PC-3 (cell line): ENCODE measurements at places on chromosomes 7 and 10.

DNA sequence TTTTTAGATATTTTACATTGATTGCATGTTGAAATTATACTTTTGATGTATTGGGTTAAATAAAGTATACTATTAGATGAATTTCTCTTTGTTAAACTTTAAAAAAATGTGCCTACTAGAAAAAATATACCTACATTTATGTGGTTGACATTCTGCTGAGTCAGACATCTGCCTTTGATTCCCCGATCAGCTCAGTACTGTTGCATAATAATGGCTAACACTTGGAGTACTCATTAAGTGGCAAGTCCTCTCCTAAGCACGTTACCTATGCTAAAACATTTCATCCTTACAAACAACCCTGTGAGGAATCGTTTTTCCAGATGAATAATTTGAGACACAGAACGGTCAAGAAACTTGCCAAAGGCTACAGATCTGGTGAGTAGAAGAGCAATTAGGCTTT is 14.0 kb upstream of the SEM1 start:
- H3K36me3 ChIP-seq, result no peaks in the 10 kb centered on the region
- H3K4me3 ChIP-seq, result no peak overlapping the region
- DNase-seq, result no peak

DNA sequence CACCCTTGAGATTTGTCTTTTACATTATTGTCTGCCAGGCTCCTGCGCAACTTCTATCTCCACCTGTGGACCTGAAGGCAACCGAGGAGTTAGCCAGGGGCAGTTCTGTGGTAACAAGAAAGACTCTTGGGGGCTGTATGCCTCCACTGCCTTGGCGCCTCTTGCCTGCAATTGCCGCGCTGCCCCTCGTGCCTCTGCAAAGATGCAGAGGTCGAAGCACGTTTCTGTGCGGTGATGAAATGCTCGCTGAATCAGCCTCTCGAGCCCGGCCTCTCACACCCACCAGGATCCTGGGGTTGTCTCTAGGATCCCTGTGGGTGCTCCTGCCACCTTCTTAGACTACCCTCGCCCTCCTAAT is 486 bp upstream of the LHFPL3 start:
- H3K27ac ChIP-seq, result no peak overlapping the region
- no peaks in the 10 kb centered on the region for H3K4me1 ChIP-seq
- peaks cover 62% of the 10 kb centered on the region for H3K27me3 ChIP-seq
- no peaks in the 10 kb centered on the region for H3K36me3 ChIP-seq

DNA sequence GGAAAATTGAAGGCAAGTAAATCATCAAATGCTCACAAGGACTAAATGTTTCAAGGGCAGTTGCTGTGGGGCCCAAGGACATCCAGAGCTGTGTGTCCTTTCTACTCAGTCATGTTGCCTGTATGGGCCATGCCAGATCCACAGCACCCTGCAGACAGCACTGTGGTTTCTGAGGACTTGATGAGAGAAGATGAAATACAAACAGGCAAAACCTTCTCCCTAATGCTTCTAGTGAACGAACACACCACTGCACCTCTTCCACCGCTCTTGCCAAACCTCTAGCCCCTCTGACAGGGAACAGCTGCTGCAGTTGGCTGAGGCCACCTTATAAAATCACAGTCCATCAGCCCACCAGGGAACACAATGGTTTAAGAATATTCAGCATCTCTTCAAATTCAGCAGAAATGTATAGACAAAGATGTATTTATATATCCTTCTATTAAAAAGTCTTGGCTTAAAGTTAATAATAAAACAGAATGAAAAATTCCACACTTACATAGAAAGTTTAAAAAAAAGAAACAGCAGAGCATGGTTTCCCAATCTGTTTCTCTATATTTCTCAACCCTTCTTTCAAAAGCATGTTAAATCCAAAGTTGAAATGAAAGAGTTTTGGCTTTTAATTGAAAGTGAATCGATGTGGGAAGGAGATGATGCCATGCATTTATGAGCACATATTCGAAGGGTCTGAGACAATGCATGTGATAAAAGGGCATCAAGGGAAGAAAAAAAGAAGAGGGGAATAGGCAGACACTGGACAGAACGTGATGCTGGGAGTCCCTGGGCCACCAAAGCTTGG is 14.0 kb downstream of the CYP3A7 start:
- H3K27me3 ChIP-seq, result no peaks in the 10 kb centered on the region
- H3K4me3 ChIP-seq, result no peak overlapping the region
- no peak overlapping the region for H3K27ac ChIP-seq
- DNase-seq, result no peak
- H3K4me1 ChIP-seq, result no peaks in the 10 kb centered on the region
- no peaks in the 10 kb centered on the region for H3K36me3 ChIP-seq

DNA sequence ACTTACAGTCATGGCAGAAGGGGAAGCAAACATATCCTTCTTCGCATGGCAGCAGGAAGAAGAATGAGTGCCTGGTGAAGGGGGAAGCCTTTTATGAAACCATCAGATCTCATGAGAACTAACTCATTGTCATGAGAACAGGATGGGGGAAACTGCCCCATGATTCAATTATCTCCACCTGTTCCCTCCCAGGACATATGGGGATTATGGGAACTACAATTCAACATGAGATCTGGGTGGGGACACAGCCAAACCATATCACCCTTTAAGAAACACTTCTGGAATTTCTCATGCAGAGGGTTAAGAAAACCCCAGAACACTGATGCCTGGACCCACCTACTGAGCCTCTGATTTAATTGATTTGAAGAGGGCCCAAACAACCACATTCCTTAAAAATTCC is 63.3 kb upstream of the DNAJB12 start:
- no peaks in the 10 kb centered on the region for H3K36me3 ChIP-seq
- H3K27me3 ChIP-seq, result no peaks in the 10 kb centered on the region
- no peak overlapping the region for H3K27ac ChIP-seq
- no peak overlapping the region for H3K4me3 ChIP-seq
- no peaks in the 10 kb centered on the region for H3K4me1 ChIP-seq

GRCh38 chr7:112134039-112134438 is 72.2 kb downstream of the DOCK4 start:
- no peak overlapping the region for H3K27ac ChIP-seq
- H3K4me1 ChIP-seq, result peaks cover 49% of the 10 kb centered on the region
- H3K36me3 ChIP-seq, result no peaks in the 10 kb centered on the region
- DNase-seq, result no peak
- H3K27me3 ChIP-seq, result no peaks in the 10 kb centered on the region
- no peak overlapping the region for H3K4me3 ChIP-seq

DNA sequence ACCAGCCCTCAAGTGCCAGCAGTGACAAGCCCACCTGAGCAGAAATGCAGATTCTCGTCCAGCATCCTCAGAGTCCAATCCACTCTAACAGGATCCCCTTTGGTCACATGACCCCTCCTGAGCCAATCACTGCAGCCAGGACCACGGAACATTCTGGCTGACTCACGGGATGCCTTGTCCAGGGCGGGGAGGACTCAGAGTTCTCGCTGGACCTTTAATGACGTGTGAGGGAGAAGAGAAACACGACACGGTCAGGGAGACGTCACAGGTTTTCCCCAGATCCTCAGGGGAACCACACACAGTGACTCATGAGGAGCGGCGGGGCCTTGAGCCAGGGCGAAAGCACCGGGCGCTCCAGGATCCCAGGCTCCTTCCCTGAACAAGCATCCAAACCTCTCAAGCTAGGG is 155.7 kb downstream of the PTPRN2 start:
- peaks cover 13% of the 10 kb centered on the region; the same call in 1 of the 2 replicates for H3K27me3 ChIP-seq
- peak overlapping the region; percentile 99 for H3K27ac ChIP-seq
- H3K4me3 ChIP-seq, result peak overlapping the region; percentile 52

DNA sequence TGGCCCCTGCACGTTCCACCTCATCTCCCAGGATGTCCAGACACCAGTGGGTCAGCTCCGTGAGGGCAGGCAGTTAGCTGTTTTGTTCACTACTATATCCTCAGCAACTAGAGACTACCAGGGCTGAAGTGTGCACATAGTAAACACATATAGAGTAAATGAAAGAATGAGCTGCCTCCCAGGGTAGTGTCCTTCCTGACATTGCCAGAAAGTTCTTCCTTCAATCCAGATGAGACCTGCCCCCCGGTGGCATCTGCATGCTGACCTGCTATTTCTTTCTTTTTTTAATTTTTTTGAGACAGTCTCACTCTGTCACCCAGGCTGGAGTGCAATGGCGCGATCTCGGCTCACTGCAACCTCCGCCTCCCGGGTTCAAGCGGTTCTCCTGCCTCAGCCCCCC is 14.0 kb upstream of the ARPC1A start:
- no peaks in the 10 kb centered on the region for H3K27me3 ChIP-seq
- H3K36me3 ChIP-seq, result no peaks in the 10 kb centered on the region
- no peak overlapping the region for H3K4me3 ChIP-seq
- no peak overlapping the region for H3K27ac ChIP-seq
- peaks cover 22% of the 10 kb centered on the region; the same call in 1 of the 2 replicates for H3K4me1 ChIP-seq

- H3K36me3 ChIP-seq, result no peaks in the 10 kb centered on the region
- DNase-seq, result no peak
Observed at GRCh38 chr7:17029150-17029549, 147.4 kb upstream of the AGR3 start.
